CD4-positive, CD25-positive, alpha-beta regulatory T cell (primary cell): ENCODE measurements at places on chromosomes 16 and 17.
A peak's percentile ranks its signal among the peaks of the same experiment; 100 is the strongest.

DNA sequence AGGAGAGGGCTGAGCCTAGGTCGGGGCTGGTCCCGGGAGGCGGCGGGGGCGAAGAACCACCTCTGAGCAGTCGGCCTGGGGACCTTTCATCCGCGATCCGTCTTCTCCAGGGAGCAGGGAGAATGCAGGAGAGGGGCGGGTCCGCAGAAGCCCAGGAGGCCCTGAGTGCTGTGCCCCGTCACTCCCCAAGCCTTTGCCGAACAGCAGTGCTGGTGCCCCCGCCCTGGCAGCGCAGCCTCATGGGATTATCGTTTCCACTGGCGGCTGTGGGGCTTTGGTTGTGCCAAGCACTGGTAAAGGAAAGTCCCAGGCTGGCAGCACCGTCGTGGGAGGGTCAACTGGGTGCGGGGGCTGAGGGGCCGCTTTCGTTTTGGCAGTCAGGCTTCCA, 631 bp downstream of the TBL3 start:
- DNase-seq: no peak

DNA sequence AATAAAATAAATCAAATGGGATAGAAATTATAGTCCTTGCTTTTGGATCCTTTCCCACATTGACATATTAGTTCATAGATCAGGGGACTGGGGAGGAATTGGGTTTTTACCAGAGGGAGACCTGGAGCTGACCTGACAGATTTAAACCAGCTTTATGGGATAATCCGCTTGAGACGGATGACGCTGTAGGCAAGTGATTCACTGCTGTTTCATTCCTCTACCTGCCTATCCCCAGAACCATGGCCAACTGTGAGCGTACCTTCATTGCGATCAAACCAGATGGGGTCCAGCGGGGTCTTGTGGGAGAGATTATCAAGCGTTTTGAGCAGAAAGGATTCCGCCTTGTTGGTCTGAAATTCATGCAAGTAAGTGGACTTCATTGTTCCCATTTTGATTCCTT, 2.1 kb downstream of the NME1 start:
- DNase-seq: no peak

DNA sequence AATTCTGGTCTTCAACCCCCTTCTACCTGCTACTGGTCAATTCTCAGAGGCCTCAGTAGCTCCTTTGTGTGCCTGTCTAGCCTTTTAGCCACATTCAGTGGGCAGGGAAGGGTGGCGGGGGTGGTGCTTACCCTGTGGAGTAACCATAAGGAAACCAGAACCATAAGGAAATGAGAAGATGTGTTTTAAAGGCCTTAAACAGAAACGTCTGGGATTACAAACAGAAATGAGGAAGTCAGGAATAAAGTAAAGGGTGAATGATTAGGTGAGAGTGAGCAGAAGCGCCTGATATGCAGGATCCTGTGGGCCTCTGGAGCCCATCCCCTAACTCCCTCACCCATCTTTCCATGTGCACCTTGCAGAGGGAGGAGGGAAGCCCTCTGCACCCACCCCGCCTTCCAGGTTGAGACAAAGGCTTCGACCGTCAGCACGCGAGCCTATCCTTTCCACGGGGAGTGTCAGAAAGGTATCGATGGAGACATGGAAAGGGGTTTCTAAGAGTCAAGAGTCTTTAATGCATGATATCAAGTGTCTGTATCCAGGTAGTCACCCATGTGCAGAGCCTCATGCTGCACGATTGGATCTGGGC, 20.4 kb downstream of the KIAA0513 start:
- DNase-seq: no peak

DNA sequence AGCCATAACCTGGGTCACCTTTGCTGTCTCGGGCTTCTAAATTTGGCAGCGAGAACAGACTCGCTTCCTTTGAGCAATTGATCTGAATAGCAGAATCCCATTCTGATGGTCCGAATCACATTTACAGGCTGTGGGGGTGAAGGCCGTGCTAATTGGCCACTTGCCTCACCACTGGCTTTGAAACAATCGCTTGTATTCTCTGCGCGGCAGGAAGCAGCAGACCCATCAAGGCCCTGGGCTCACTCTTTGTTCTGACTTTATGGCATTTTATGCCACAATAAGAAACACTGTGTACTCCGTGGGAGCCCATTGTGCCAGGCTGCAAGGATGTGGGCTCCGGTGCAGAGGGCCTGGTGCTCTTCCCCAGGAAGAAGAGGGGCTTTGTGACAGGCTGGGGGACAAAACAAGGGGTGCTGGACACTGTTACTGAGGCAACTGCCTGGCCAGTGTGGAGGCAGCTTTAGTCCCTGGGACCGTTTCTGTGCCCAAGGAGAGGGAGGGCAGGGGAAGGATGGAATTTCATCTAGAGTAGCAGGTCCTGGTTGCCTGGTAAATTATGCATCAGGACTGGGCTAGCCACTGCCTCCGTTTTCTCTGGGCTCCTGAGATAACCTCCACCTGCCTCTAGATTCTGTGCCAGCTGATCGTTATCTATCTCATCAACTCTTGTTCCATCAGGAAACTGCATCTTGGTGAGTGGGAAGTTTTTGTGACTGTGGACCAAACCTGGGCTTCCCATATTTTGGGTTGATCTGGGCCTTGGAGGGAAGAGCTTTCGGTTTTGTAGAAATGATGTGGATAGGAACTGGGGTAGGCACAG, 78.5 kb downstream of the MRC2 start:
- no peak for DNase-seq

GRCh38 chr16:14405611-14406537, 224.2 kb downstream of the PARN start:
- DNase-seq: no peak

- no peak for DNase-seq
Measured at GRCh38 chr17:39971076-39971603, 8.3 kb downstream of the GSDMA start.

- no peak for DNase-seq
Measured at GRCh38 chr16:54891346-54891745, 39.3 kb upstream of the IRX5 start.

- DNase-seq: no peak
Measured at GRCh38 chr17:42617956-42618431, 8.5 kb downstream of the TUBG1 start.

- no peak for DNase-seq
Measured at GRCh38 chr17:62696256-62696655, 68.8 kb downstream of the MRC2 start.

- DNase-seq: no peak
Measured at GRCh38 chr17:36608794-36609497, 7.6 kb downstream of the MRM1 start.

GRCh38 chr16:58198803-58199411, 1.0 kb upstream of the CSNK2A2 start:
- no peak for DNase-seq

DNA sequence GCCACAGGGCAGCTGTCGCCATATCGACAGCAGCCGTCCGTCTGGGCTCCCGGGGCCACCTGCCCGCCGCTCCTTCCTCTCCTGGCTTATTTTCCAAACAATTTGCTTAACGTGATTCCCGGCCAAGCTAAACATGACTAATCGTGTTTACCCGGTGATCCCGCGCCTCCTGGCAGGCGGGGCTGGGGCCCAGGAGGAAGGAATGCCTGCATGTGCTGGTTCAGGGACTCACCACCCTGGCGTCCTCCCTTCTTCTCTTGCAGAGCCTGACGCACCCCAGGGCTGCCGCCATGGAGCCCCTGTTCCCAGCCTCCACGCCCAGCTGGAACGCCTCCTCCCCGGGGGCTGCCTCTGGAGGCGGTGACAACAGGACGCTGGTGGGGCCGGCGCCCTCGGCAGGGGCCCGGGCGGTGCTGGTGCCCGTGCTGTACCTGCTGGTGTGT, 6.1 kb downstream of the SSTR5 start:
- no peak for DNase-seq

GRCh38 chr16:11985250-11985649, 8.7 kb downstream of the SNX29 start:
- no peak for DNase-seq

DNA sequence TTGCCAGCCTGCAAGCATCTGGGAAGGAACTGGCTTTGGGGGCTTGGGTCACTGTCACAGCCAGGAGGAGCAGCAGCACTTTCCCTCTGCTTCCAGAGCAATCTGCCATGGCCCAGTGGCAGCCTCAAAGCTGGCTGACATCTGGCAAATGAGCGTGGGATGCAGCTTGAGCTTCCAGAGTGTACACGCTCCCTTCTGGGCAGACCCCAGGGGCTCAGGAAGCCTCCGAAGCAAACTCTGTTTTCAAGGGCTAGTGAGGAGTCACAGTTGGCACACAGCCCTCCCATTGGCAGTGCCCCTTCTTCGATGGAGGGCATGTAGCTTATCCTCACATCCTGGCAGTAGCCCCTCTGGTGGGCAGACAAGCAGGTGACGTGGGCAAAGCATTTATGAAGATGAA, 249.6 kb downstream of the ENGASE start:
- no peak for DNase-seq

- DNase-seq: peak; percentile 5
Measured at GRCh38 chr16:50839920-50840729, 98.2 kb downstream of the CYLD start.

DNA sequence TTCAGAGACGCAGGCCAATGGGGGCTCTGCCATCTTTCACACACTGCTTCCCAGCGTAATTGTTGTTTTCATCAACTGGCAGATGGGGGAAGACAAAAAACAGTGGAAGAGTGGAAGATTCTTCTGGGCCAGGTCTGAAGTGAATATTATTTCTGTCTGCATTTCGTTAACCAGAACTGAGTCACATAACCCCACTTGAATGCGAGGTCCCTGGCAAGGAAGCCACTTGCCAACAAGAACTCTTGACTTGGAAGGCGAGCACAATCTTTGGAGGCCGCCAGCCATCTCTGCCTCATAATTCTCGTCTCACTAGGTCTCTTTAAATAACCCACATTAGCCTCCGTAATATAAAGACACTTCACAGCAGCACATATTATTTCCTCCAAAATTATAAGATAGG, 75.4 kb downstream of the CYB561 start:
- no peak for DNase-seq

- no peak for DNase-seq
Measured at GRCh38 chr17:63832455-63832854, 5.0 kb upstream of the FTSJ3 start.

DNA sequence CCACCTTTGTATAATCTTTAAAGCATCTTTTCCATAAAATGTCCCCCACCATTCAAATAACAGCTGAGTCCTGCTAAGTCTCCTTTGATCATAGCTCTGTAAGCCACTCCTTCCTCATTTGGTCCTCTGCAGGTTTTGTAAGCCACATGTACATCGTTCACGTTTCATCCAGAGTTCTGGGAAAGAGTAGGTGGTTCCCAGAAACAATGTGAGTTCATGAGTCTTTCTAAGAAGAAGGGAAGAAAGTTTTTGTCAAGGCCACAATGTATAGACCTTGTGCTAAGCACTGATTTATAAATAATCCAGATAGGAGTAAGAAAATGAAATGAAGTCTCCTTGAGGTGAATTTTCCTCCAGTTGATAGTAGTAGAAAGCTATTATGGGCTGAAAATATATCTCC, 8.7 kb upstream of the ANKS4B start:
- DNase-seq: no peak

GRCh38 chr17:4834681-4835020, 1.5 kb downstream of the MINK1 start:
- no peak for DNase-seq

DNA sequence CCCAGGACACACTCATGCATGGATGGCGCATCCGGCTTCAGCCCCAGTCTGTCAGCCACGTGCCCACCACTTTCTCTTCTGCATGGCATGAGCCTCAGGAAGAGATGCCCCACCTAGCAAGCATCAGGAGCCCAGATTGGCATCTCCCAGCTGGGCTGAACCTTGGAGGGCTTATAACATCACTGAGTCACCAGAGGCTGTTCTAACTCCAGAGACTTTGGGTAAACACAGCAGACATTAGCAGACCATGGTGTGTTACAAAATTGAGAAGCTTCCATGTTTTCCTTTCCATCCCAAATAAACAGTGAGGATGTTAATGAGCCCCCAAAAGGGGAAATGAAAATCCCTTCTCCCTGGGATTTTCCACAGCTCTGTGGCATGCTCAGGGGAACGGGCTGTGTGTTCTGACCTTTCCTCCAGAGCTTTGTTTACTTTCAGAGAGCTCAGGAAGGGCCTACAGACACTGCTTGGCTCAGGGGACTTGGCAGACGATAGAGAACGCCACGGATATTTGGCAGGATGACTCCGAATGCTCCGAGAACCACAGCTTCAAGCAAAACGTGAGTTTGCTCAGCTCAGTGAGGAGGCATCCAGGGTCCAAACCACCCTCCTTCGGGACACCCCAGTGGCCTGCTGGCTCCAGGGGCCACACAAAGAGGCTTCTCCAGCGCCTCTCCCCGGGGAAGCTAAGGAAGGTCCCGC, 16.5 kb downstream of the GLP2R start:
- no peak for DNase-seq

GRCh38 chr17:64779376-64780095, 117.4 kb upstream of the SMURF2 start:
- DNase-seq: no peak

DNA sequence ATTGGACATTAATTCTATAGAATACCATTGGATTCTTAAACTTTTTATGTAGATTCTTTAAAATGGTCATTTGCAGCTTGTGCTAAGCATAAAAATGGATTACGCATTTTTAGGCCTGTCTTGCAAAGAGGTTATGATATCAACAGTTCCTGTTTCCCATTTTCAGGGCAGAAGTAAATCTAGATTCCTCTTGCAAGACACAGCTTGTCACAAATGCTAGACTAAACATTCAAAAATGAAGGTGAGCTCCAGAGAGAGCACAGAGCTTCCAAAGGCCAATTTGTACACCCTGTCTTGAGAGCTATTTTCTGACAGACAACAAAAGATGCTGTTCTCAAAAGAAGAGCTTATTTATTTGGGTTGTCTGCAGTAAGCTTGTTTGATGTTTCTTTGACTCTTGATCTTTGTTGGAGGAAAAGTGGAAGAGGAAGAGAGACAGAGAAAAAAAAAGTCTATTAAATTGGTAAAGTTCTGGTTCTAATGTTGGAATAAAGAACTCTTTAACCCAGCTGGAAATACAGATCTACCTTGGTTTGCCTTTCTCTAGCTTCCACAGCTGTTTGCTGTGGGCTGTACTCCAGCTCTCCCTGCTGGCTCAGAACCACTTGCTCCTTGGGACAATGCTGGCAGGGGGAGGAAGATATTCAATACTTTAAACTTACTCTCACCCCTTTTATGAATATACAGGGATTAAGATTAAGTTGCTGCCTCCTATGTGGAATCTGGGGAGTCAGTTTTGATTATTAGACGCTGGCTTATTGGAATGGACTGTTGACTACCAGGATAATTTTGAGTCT, 651.8 kb downstream of the CDH11 start:
- no peak for DNase-seq

- DNase-seq: no peak
Measured at GRCh38 chr17:75295201-75296158, 6.2 kb upstream of the SLC25A19 start.

DNA sequence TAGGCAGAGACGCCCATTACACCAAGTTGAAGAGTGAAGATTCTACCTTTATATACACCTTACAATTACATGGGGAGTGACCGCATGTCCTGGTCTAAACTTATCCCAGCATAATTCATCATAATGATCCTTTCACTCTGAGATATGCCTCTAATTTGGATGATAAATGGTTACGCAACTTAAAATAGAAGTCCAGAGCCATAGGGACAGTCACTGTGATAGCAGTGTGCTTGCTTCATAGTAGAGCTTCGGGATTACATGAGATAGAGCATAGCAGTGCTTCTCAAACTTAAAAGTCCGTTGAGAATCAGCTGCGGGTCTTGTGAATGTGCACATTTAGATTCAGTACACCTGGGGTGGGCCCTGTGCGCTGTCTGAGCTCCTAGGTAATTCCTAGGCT, 16.9 kb downstream of the USP10 start:
- no peak for DNase-seq
